ENCODE measurements at places on chromosomes 6 and 20.

GRCh38 chr6:167756597-167756996 is 70.1 kb upstream of the AFDN start:
- no peak for DNase-seq

GRCh38 chr6:104940893-104941728 is 15.8 kb upstream of the LIN28B start:
- no peak for DNase-seq

GRCh38 chr6:41256383-41256782 is 28.2 kb downstream of the TREML4 start:
- DNase-seq, result no peak

DNA sequence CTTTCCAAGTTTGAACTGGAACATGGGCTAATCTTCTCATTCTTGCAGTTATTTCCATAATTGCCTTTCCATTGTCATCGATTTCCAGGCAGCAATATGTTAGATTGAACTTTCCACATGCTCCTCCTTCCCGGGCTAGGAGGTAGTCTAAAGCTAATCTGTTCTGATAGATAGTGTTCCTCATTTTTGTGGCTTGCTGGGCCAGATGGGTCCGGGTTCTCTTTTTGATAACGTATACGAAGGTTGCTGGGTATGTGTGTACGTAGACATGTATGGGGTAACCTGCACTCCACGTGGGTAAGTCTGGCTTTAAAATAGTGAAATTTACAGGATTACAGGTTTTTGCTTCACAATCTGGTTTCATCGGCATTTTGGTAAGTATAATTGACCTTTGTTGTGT is 14.0 kb upstream of the GMPR start:
- DNase-seq, result no peak

DNA sequence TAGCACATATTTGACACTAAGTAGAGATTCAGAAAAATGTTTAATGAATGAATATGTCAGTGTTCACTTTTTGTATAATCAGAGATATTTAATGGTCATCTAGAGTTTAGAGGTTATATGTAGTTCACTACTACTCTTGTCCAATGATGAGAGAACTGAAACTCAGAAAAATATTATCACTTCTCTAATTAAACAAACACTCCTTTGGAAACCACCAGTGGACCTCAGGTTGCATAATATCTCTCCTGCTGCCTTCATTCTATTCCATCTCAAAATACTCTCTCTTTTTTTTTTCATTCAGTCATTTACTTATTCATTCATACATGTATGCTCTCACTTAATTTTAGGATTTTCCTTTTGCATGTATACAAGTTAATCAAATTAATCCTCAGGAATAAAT is 423.1 kb upstream of the RNF217 start:
- no peak for DNase-seq

- DNase-seq, result no peak
These were observed 301.4 kb upstream of the STXBP5 start for GRCh38 chr6:146902846-146903245.

DNA sequence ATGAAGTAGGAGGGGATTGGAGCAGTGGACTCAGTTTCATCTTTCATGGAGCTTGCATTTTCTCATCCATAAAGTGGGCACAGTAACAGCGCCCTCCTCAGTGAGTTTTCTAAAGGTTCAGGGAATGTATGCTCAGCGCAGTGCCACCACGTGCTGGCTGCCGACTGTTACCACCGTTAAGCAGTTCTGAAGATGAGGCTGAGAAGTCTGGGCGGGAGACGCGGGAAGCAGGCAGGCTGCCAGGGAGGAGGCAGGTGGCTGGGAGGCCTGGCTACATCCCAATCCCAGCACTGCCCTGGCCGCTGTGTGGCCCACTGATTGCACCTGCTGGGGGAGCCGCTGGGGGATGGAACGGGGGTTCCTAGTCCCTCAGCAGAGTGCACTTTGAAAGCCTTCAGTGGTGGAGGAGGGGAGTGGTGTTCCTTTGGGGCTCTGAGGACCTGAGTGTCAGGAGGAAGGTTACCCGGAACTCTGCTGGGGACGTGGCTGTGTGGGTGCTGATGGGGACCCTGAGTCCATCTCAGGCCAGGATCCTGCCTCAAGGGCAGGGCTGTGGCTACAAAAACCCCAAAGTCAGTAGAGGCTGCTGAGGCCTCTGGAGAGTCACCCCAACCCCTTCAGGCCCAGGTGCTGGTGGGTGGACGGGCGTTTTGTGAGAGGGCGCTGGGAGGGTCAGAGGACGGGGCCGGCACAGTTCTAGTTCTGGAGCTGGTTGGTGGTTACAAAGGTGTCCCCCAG is 28.0 kb upstream of the PHACTR3 start:
- no peak for DNase-seq

DNA sequence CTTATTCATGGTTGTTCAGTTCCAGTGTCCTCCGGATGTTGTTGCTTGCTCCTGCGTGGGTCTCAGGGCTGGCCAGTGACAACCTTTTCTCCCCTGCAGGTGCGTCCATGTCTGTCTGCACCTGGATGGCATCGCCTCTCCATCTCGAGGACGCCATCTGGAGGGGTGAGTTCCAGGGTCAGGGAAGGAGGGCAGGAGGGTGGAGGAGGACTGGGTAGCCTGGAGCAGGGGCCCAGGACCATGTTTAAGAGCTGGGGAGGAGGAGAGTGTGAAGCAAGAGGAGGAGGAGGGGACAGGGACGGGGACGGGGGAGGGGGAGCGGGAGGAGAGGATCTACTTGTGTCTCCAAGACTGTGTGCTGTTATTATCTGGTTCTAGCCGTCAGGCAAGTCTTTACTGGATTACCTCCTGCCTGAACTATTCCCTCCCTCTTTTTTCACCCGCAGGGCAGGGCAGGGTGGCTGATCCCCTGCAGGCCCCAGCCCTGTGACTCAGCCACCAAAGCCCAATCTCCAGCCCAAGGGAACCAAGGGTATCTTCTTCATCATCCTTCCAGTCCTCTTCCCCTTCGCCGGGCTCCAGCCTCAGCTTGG is 32.2 kb upstream of the TULP1 start:
- DNase-seq, result no peak

DNA sequence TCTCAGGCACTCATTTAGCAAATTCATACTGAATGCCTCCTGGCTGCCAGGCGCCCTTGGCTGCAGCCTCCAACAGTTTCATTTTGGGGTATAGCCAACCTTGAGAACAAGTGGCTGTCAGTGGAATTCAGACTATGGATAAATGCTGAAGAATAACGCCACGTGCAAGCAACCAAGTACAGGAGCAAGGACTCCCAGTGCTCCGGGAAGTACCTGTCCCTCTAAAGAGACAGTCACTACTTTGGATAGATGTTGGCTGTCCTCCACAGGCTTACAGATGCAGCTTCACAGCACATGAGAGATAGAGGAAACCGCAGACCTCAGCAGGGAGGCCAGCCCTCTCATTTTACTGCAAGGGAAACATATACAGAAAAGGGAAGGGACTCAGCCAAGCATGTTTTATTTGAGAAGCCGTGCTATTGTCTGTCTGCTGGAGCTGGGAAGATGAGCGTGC is 658.2 kb downstream of the PTPRT start:
- no peak for DNase-seq

- no peak for DNase-seq
These were observed 32.6 kb downstream of the SLC2A10 start for GRCh38 chr20:46741924-46742668.

DNA sequence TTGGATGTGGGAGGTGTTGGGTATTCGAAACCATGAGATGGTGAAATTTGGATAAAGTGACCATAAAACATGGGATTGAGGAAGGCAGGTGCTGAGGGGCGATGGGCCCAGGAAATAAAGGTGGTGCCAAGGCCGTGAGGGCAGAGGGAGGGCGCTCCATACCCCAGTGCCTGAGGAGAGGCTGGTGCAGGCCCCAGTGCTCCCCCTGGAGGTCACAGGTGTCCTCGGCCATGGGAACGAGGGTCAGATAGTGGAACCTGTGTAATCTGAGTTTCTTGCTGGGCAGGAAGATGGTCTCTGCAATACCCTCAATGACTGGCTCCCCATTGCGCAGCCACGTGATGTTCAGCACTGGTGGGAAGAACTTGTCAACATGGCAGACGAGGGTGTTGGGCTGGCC is 16.2 kb downstream of the HLA-DPB1 start:
- no peak for DNase-seq

- no peak for DNase-seq
These were observed 318.9 kb downstream of the CLIC5 start for GRCh38 chr6:45696738-45697137.

- no peak for DNase-seq
These were observed 194.1 kb upstream of the GJE1 start for GRCh38 chr6:141938664-141939063.

DNA sequence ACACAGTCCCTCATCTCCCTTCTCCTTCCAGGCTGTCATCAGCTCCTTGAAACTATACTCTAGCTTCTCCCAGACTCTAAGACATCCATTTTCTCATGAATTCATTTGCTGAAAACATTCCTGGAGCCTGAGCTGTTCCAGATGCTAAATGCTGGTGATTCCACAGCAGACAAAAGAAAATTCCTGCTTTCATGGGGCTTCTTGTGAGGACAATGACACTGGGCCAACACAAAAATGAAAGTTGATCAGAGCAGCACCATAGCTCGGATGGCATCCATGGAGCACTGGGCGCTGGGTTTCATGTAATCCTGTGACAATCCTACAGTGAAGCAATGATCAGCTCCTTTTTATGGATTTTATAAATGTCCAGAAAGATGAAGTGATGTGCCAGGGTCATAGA is 47.4 kb upstream of the STX16 start:
- DNase-seq, result no peak

GRCh38 chr6:168584249-168584648 is 143.3 kb downstream of the SMOC2 start:
- no peak for DNase-seq

- DNase-seq, result no peak
These were observed 233.1 kb upstream of the ZNF217 start for GRCh38 chr20:53826597-53827291.

GRCh38 chr6:155177363-155177961 is 86.4 kb upstream of the CLDN20 start:
- DNase-seq, result no peak

DNA sequence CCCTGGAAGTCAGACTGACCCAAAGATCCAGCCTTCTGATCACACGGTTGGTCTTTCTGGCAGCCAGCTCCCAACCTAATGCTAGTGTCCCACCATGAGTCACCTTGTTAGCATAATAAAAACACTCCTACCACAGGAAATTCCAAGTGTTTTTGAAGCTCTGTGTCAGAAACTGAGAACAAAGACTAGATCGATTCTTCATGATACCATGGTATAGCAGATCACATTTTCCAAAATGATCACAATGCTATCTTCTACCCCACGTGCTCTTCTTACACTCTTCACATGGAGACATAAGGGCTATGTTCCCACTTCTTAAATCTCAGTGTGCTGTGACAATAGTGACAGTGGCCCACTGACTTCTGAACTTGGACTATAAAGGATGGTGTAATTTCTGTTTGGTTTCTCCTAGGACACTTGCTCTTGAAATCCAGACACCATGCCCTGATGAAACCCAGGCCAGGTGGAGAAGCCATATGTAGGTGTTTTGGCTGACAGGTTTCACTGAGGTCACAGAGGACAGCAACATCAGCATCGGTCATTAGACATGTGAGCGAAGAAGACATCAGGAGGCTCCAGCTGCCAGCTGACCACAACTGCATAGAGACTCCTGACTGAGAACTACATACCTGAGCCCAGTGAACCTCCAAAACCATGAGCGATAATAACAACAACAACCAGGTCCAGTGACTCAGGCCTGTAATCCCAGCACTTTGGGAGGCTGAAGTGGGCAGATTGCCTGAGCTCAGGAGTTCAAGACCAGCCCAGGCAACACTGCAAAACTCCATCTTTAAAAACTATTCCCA is 57.5 kb downstream of the MKKS start:
- DNase-seq, result no peak

- DNase-seq, result no peak
These were observed 142.5 kb upstream of the ARG1 start for GRCh38 chr6:131430531-131430930.

- no peak for DNase-seq
These were observed 598.8 kb upstream of the CDH4 start for GRCh38 chr20:60653111-60653845.

- DNase-seq, result no peak
These were observed 348.9 kb upstream of the MARCKS start for GRCh38 chr6:113508249-113508648.

GRCh38 chr6:20126789-20127653 is 85.2 kb downstream of the MBOAT1 start:
- DNase-seq, result no peak
